ENCODE measurements at places on chromosomes 4 and X. TPM values are rescaled to one million over a fixed set of nuclear protein-coding genes. Genes with fewer than 3 reads are reported as not detected.

Gene ATP7A
- total RNA-seq: 9.2 TPM

Gene SGMS2
- 19.2 TPM for total RNA-seq

Gene TENM3
- 1.3 TPM for total RNA-seq

Gene NLGN3
- total RNA-seq: 1.3 TPM

Gene MAGEA10
- not detected for total RNA-seq

Gene STS
- total RNA-seq: 6.9 TPM

Gene DRD5
- not detected for total RNA-seq

Gene MXRA5
- total RNA-seq: 3.1 TPM

Gene VEGFD
- total RNA-seq: 2.8 TPM

Gene FRG1
- total RNA-seq: 43.3 TPM

GRCh38 chr4:6134612-6135220 is 65.6 kb downstream of the JAKMIP1 start:
- no peak overlapping the region for H3K27ac ChIP-seq
- H3K4me1 ChIP-seq: no peaks in the 10 kb centered on the region
- H3K36me3 ChIP-seq: no peaks in the 10 kb centered on the region
- H3K4me3 ChIP-seq: no peak overlapping the region
- DNase-seq: no peak
- no peaks in the 10 kb centered on the region for H3K27me3 ChIP-seq

DNA sequence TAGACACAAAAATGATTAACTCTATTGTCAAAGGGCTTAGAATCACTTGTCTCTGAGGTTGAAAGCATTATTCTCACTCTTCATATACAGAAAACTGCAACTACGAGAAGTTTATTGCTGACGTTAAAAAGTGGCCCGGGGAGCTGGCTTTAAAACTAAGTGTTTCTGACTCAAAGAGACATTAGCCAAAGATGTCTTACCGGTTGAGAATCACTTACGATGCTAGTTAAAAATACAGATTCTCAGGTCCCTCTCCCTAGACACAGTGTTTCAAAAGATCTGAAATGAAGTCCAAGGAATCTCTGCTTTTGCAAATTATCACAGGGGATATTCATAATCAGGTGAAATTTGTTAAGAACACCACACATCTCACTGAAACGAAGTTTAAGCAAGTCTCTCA is 1.2 kb downstream of the GNPDA2 start:
- no peaks in the 10 kb centered on the region for H3K27me3 ChIP-seq
- H3K4me1 ChIP-seq: peaks cover 4% of the 10 kb centered on the region
- peak overlapping the region; percentile 94 for H3K27ac ChIP-seq
- no peak for DNase-seq
- H3K36me3 ChIP-seq: no peaks in the 10 kb centered on the region
- H3K4me3 ChIP-seq: peak overlapping the region; percentile 87

DNA sequence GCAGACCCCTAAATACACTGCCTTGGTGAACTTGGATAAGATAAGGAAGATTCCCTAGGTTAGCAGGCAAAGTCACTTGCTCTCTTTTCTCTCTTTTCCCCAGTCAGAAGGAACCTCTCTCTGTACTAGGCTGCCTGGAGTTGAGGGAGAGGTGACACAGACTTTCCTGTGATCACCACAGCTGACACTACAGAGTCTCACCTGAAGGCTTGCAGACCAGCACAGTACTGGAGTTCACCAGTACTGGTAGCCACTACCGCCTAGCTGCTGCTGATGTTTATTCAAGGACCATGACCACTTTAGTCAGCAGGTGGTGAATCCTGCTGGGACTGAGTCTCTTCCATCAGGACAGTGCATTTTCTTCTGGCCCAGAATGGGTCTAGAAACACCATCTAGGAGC is 63.3 kb downstream of the PTPN13 start:
- H3K4me1 ChIP-seq: no peaks in the 10 kb centered on the region
- no peak overlapping the region for H3K4me3 ChIP-seq
- H3K36me3 ChIP-seq: no peaks in the 10 kb centered on the region
- H3K27ac ChIP-seq: no peak overlapping the region

- DNase-seq: no peak
- H3K4me1 ChIP-seq: no peaks in the 10 kb centered on the region
- H3K36me3 ChIP-seq: no peaks in the 10 kb centered on the region
Observed at GRCh38 chr4:65658117-65658516, 12.2 kb downstream of the EPHA5 start.

GRCh38 chrX:2262668-2263055 is 238.1 kb downstream of the DHRSX start:
- no peaks in the 10 kb centered on the region for H3K27me3 ChIP-seq
- DNase-seq: no peak
- H3K4me3 ChIP-seq: no peak overlapping the region
- H3K36me3 ChIP-seq: peaks cover 3% of the 10 kb centered on the region

GRCh38 chr4:159540501-159540900 is 437.6 kb downstream of the RAPGEF2 start:
- H3K27ac ChIP-seq: no peak overlapping the region
- DNase-seq: no peak
- H3K36me3 ChIP-seq: no peaks in the 10 kb centered on the region
- no peak overlapping the region for H3K4me3 ChIP-seq

GRCh38 chrX:54049801-54050200 is 5.5 kb upstream of the PHF8 start:
- H3K27me3 ChIP-seq: no peaks in the 10 kb centered on the region
- no peak for DNase-seq
- H3K4me1 ChIP-seq: no peaks in the 10 kb centered on the region
- H3K36me3 ChIP-seq: no peaks in the 10 kb centered on the region

DNA sequence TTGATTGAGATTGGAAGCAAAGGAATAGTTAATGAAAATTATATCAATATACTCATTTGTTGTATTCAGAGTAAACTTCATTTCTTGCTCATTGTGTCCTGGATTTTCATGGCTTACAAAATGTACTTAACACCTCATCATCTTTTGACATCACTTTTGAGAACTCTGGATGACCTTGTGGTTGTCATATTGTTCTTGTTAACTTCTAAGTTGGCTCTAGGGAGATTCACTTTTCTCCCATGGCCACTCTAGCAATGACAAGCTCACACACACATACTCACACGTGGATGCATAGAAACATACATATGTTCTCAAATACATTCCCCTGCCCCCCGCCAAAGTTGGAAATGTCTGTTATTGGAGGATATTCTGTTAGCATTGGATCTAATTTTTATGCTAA is 15.3 kb downstream of the PHEX start:
- no peaks in the 10 kb centered on the region for H3K4me1 ChIP-seq
- no peak overlapping the region for H3K27ac ChIP-seq
- H3K27me3 ChIP-seq: no peaks in the 10 kb centered on the region

DNA sequence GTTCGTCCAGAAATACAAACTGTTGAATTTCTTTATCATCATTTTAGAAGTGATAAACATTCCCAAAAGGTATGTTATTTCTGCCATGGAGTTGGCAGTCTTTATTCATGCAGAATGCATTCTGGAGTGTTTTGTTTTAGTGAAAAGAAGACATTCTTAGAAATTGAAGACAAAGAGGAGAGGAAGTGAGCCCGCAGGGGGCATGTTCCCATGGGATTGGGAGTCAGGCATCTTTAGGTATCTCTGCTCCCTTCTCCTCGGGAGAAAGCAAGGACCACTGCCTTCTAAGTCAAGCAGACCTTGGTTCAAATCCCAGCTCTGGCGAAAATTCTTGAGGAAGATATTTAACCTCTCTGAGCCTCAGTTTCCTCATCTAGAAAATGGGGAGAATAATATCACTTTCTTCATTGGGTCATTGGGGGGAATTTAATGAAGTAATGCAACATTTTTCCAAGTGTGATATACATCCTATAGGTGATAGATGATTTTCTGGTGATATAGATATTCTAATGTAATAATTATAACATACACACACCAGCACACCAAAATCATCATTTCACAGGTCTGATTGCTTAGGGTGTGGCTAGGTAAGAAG is 26.5 kb upstream of the CHRNA9 start:
- DNase-seq: no peak
- H3K27me3 ChIP-seq: no peaks in the 10 kb centered on the region
- H3K27ac ChIP-seq: no peak overlapping the region

- H3K27me3 ChIP-seq: no peaks in the 10 kb centered on the region
- no peaks in the 10 kb centered on the region for H3K4me1 ChIP-seq
- no peak overlapping the region for H3K4me3 ChIP-seq
- H3K36me3 ChIP-seq: no peaks in the 10 kb centered on the region
Observed at GRCh38 chr4:98722000-98722399, 63.6 kb upstream of the TSPAN5 start.

Measured in heart left ventricle (tissue), 16 donors.